Inflammatory macrophage (primary cell): ENCODE measurements at places on chromosomes 7 and 10.

DNA sequence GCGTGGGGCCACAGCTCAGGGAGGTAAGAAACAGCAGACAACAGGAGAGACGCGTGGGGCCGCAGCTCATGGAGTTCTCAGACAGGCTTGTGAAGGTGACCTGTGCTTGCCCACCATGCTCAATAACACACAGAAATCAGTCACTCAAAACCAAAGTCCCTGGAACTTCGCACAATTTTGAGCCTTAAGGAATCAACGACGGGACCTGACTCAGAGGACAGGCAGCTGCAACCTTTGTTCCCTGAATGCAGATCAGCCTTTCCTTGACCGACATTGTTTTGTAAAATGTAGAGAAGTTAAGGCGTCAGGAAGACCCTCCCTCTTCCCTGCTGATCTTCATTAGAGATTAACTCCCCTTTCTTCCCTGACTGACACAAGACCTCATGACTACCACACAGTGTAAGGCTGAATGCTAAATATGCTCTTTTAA is 8.5 kb upstream of the KNDC1 start:
- no peak for DNase-seq

DNA sequence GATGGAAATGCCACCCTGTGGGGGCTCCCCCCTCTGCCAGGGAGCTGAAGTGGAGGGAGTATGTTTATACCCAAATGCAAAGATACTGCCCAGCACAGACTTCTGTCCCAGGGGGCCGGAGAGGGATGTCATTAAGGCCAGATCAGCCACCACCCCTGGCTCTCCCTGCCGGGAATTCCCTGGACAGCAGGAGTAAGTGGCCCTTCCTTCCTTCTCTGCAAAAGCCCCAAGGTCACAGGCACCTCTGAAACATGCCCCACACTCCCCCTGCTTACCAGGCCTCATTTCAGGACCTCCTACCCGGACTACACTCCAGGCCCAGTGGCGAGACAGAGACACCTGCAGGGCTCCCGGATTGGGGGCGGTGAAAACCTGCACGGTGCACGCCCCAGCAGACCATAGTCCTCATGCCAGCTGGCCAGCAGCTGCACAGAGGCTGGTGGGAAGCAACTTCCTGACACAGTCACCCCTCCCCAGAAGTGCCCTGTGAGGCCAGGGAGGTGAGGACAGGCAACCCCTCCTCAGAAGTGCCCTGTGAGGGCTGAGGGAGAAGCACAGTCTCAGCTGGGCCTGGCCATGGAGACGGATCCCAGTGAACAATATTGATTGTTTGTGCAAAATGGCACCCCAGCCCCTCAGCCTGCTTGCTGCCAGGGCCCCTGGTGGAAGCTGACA is 33.0 kb upstream of the RET start:
- no peak for DNase-seq

DNA sequence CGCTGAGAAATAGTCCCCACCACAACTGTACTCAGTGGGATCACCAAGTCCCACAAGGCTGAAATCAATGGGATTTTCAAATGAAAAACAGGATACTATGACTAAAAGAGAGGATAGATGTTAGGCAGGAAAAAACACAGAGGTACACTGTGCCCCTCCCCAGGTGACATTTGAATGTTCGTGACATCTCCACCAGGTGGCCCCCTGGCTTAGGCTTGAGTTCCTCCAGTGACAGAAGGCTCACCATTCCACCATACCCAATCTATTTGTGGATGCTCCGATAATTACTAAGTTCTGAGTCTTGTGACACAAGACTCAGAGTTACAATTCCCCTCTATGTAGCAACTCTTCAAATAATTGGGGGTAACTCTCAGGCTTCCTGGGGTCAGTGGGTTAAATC is 77.5 kb upstream of the KCNMA1 start:
- no peak for DNase-seq

GRCh38 chr7:85771516-85771915 is 584.7 kb upstream of the SEMA3D start:
- no peak for DNase-seq

DNA sequence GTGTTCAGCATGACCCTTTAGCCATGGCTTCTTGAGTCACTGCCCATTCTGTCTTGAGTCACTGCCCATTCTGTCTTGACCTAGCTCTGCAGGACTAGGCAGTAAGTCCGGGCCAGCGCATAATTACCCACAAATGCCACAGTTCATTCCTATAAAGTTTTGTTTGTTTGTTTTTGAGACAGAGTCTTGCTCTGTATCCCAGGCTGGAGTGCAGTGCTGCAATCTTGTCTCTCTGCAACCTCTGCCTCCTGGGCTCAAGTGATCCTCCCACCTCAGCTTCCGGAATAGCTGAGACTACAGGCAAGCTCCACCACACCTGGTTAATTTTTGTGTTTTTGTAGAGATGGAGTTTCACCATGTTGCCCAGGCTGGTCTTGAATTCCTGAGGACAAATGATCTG is 32.7 kb upstream of the TARP start:
- no peak for DNase-seq

GRCh38 chr10:17847585-17848296 is 38.6 kb downstream of the MRC1 start:
- peak; percentile 26 for DNase-seq

DNA sequence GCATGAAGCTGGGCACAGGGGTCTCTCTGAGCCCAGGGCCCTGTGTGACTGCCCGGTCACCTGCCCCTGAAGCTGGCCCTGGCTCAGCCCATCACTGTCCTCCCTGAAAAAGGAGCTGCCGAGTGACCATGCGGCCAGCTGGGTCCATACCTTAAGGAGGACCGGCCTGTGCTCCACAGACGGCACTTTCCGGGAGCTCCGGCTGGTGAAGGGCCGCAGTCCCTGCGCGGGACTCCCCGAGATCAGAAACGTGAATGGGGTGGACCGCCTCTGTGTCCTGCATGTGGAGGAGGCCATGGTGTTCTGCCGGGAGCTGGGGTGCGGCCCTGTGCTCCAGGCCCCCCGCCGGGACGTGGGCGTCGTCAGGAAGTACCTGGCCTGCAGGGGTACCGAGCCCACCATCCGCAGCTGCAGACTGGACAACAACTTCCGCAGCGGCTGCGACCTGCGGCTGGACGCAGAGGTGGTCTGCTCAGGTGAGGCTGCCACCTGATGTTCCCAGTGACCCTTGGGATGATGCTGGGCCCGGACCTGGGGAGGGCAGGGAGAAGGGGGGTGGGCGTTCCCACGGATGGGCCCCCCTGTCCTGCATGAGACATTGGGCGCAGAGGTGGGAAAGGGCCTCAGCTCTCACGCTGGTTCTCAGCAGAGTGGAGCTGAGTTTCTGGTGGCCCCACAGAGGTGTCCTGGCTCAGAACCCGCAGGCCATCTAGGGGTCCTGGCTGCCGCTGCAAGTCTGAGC is 3.5 kb downstream of the SCART1 start:
- no peak for DNase-seq

- no peak for DNase-seq
These were observed 254.8 kb upstream of the ZNF32 start for GRCh38 chr10:43903451-43903850.

DNA sequence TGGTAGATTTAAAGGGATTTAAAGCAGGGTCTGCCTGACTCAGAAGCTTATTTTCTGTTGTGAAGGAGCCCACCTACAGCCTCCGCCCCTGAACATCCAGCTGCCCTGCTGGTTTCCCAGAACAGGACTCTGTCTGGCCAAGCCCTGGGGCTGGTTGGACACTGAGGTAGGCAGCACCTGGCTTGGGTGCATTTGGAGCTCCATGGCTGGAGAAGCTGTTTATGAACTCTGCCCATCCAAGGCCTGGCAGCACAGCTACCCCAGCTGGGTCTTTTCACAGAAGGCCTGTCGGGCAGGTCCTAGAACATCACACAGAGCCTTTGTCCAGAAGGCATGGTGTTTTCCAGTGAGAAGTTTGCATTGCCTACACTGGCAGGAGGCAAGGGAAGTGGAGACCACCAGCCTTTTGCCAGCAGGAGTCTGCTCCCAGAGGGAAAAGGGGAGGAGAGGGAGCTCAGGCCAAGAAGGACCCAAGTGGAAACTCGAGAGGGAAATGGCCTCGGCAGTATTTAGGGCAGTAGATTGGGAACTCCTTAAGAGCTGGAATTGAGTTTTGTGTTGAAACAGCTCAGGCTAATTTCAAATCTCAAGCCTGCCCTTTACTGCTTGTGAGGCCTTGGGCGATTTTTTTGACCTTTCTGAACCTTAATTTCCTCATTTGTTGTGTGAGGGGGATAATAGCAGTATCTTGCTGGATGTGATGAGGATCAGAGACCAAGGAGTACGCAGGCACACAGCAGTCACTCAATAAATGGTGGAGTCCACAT is 12.3 kb upstream of the PDCD4 start:
- DNase-seq = peak; percentile 79

DNA sequence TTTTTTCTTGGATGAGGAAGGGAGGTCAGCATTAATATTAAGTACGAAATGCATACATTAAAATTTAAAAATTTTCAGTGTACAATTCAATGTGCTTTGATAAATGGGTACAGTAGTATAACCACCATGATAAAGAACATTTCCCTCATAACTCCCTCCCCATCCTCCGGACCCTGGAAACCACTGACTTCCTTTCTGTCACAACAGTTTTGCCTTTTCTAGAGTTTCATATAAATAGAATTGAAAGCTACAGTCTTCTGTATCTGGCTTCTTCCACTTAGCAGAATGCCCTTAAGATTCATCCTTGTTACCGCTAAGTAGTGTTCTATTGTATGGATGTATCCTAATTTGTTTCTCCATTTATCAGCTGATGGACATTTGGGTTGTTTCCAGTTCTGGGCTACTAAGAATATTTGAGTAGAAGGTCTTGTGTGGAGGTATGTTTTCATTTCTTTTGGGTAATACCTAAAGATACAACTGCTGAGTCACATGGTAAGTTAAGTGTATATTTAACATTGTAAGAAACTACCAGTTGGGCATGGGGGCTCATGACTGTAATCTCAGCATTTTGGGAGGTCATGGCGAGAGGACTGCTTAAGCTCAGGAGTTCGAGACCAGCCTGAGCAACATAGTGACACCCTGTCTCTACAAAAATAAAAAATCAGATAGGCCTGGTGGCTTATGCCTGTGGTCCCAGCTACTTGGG is 30.8 kb downstream of the ABI1 start:
- DNase-seq = no peak

- no peak for DNase-seq
These were observed 40.6 kb downstream of the CCDC3 start for GRCh38 chr10:12960941-12961340.

- DNase-seq = no peak
These were observed 13.0 kb upstream of the SMARCD3 start for GRCh38 chr7:151261529-151261928.

DNA sequence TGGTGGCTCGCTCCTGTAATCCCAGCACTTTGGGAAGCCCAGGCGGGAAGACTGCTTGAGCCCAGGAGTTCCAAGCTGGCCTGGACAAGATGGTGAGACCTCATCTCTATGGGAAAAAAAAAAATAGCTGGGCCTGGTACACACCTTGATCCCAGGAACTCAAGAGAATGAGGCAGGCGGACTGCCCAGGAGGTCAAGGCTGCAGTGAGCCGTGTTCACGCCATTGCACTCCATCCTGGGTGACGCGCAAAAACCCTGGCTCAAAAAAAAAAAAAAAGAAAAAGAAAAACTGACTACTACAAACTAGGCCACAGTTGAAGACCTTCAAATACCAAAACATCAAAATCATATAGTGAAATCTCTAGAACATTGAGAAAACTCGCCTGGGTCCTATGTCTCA is 3.9 kb downstream of the BRAT1 start:
- no peak for DNase-seq

- DNase-seq = peak; percentile 40
These were observed 101.4 kb downstream of the FAM107B start for GRCh38 chr10:14673189-14673861.

- no peak for DNase-seq
These were observed 33.3 kb downstream of the LBX1 start for GRCh38 chr10:101195921-101196320.

DNA sequence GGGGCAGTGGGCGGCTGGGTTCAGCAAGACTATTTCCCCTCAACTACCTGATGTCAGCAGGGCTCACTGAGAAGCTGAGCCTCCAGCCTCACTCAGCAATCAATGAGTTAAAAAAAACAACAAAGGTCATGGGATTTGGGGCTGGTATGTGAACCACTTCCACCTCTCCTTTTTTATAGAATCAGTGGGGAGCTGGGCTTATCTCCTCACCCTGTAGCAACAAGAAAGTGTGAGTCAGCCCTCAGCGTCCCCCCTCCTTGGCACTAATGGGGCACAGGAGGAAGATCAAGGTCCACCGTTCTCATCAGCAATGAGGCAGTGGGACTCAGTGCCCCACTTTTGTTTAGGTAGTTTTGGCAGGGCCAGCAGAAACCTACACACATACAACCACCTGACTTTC is 823.5 kb upstream of the POM121L12 start:
- no peak for DNase-seq

- DNase-seq = no peak
These were observed 139.8 kb upstream of the TNS3 start for GRCh38 chr7:47721670-47722069.

- DNase-seq = no peak
These were observed 162.8 kb downstream of the USP6NL start for GRCh38 chr10:11448545-11449244.

GRCh38 chr7:132179681-132180080 is 396.6 kb downstream of the PLXNA4 start:
- no peak for DNase-seq

- no peak for DNase-seq
These were observed 44.7 kb downstream of the EBF3 start for GRCh38 chr10:129919358-129919757.

- DNase-seq = no peak
These were observed 65.9 kb downstream of the PRKCQ start for GRCh38 chr10:6514180-6514579.

DNA sequence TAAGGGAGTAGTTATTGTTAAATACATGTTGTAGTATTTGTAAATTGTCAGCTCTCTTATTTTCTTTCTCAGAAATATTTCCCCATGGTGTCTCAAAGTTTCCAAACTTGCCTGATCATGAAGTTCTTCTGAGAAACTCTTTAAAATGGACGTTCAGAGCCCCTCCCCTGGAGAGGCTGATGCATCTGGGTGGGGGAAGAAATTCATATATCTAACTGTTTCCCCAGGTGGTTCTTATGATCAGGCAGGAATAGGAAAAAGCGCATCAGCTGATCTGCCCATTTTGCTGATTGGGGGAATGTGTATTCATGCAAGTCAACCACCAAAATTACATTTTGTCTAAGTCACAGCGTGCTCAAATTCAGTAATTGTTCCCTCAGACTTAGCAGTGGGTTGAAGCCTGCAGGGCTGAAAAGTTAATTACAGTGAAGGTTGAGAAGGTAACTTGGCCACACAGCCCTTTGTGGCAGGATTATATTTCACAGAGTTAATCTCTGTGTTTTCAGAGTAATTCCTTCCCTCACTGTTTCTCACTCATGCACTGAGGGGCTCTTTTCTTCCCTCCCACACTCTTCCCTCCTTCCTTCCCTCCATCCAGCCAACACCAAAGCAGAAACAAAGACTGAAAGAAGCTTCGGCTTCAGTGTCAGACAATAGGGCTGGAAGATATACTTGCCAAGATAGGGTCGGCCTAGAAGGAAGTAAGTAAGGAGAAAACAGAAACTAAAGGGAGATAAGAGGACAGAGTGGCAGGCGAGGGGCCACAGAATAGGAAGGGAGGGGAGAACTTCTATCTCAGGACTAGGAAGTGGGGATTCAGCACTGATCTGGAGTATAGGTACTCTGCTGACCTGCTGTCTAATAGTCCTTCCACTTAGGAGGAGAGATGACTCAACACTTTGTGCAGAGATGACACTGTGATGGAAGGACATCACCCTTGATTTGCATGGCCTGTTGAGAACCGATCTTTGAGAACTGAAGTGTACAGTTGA is 50.5 kb upstream of the STARD3NL start:
- no peak for DNase-seq
